ENCODE measurements at places on chromosomes 2 and 18. TPM values are rescaled to one million over a fixed set of nuclear protein-coding genes. Genes with fewer than 3 reads are reported as not detected.

The KLF7 gene
- 11.9 TPM for total RNA-seq

The ASXL2 gene
- total RNA-seq = 5.5 TPM

The FBXO41 gene
- 0.46 TPM for total RNA-seq

The ALPI gene
- not detected for total RNA-seq

The EPAS1 gene
- total RNA-seq = 93.8 TPM

The GKN1 gene
- total RNA-seq = not detected
